ENCODE measurements at places on chromosomes 12 and 14.

GRCh38 chr12:9750276-9751203 lies 10.2 kb downstream of the CD69 start:
- no peak for DNase-seq

- peak; percentile 10 for DNase-seq
These were observed 35.7 kb upstream of the ATP2A2 start for GRCh38 chr12:110245369-110245772.

DNA sequence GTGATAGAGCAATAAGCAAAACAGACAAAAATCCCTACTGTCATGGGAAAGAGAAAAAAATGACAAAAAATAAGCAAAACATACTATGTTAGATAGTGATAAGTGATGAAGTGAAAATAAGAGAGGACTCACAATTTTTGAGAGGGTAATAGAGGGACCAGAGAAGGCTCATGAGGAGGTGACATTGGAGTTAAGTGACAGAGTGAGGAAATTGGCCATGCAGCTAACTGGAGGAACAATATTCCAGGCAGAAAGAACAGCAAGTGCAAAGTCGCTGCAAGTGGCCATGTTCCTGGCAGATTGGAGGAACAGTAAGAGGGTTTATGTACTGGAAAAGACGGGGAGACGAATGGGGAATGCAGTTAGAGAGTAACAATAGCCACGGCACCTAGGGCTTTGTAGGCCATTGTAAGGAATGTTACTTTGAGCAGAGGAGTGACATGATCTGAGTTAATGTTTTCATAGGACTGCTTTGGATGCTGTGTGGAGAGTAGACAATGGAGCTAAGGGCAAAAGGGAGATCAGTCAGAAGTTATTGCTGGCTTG lies 1.4 kb upstream of the SAV1 start:
- no peak for DNase-seq

GRCh38 chr14:70890826-70891659 lies 16.2 kb upstream of the PCNX1 start:
- no peak for DNase-seq

GRCh38 chr14:50400461-50400860 lies 3.8 kb upstream of the CDKL1 start:
- no peak for DNase-seq

Data from stimulated activated CD8-positive, alpha-beta memory T cell treated with anti-CD3 and anti-CD28 coated beads, Interleukin-4, amount 100 ng/mL, for 1 hour (primary cell).